ENCODE measurements at places on chromosomes 3 and 15.

DNA sequence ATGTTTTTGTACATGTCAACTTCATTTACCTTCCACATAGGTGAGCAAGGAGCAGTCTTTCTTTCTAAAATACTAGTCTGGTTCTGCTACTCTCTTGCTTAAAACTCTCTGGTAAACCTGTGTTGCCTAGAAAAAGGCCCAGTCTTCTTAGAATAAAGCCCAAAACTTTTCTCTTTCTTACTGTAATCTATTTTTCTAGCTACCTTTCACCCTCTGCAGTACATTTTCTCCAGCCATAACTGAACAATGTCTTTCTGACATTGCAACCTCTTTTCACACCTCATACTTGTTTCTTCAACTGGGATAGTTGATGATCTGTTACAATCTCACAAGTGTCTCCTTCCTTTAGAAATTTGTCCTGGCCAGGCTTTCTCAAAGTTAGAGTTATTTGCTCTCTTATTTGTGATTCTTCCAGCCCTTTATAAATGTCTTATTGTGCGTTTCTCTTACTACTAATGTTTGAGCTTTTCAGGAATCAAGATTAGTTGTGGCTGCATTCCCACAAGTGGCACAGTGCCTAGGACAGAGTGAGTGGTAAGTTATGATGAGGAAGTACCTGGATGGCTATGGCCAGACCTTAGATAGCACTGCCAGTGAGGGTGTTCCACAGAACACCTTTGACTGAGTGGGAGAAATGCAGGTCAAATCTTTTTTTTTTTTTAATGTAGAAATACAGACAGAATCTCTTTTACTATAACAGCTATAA lies 313.4 kb upstream of the SATB1 start:
- H3K36me3 ChIP-seq: no peaks in the 10 kb centered on the region
- no peaks in the 10 kb centered on the region for H3K4me1 ChIP-seq
- H3K27ac ChIP-seq: no peak overlapping the region
- no peak for DNase-seq
- H3K4me3 ChIP-seq: no peak overlapping the region

DNA sequence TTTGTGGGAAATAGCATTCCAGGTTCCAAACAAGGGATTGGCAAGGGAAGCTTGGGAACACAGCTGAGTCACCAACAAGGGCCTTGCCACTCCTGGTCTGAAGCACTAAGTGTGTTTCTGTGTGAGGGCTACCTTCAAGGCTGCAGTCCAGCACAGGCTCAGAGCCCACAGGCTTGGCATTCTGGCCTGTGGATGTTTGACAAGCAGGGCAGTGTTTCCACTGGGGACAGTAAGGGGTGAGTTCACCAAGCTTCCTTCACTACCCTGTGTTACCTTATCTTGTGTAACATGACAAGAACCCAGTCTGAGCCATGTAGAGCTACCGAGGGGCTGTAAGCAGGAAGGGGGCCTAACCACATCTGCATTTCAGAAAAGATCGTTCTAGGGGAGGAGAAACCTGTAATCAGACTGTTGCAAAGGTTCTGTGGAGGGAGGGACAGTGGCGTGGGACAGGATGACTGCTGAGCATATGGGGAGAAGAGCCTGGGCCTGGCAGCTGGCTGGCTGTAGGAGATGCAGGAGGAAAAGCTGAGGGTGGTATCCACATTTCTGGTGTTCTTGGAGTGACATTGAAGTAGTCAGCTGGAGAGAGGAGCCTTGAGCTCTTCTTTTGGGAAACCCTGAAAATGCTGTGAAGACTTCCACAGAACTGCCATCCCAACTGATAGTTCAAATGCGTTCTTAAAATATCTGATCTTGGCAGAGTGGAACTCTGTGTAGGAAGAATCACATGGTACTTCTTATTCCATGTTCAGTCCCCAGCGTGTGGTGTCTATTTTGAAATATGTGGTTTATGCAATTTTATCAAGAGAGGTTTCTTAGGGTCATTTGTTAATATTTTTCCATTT lies 61.3 kb downstream of the CTDSPL start:
- H3K4me1 ChIP-seq: peaks cover 61% of the 10 kb centered on the region
- no peak for DNase-seq
- H3K36me3 ChIP-seq: peaks cover 30% of the 10 kb centered on the region

GRCh38 chr3:94862703-94863102 lies 799.8 kb downstream of the NSUN3 start:
- H3K4me3 ChIP-seq: no peak overlapping the region
- H3K4me1 ChIP-seq: no peaks in the 10 kb centered on the region
- no peak overlapping the region for H3K27ac ChIP-seq
- peaks cover 4% of the 10 kb centered on the region for H3K36me3 ChIP-seq

DNA sequence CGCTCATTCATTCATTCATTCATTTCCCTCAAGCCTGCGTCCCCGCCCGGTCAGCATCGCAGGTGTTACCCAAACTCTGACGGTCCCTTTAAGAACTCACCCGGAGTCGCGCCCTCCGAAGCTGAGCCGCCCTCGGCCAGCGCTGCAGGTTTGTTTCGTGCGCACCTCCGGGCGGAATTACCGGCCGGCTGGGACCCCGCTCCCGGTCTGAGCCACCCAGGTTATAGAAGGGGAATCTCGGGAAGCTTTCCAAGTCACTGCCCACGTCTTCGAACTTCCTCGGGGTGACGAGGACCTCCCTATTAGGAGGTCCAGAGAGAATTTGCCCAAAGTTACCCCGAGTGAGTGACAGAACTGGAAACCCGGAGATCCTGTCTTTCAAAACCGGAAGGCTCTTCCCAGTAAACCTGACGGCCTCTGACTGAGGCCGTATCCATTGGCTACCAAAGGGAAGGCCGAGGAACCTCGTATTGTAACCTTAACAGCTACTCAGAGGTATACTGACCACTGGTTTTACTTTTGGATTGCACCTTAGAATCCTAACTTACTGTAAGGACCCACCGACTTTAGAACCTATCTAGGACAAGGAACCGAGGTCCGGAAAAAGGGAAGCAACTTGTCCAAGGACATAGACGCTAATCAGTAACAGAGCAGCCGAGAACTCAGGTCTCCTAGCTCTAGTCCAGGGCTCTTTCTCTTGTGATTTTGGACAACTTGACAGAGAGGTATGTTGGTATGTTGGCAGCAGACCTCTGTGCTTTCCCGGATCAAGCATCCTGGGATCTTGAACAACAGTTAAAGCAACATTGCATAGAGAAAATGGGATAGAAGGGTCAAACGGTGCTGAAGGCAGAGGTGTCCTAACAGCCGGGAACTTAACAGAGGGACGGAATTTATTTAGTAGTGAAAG lies 788 bp upstream of the DLG1 start:
- H3K4me1 ChIP-seq: peaks cover 18% of the 10 kb centered on the region
- peak overlapping the region; percentile 94 for H3K4me3 ChIP-seq
- peak overlapping the region; percentile 94 for H3K27ac ChIP-seq
- H3K27me3 ChIP-seq: no peaks in the 10 kb centered on the region
- DNase-seq: peak; percentile 73

- H3K36me3 ChIP-seq: no peaks in the 10 kb centered on the region
- H3K4me1 ChIP-seq: peaks cover 15% of the 10 kb centered on the region
- H3K27ac ChIP-seq: no peak overlapping the region
- peaks cover 6% of the 10 kb centered on the region for H3K27me3 ChIP-seq
- H3K4me3 ChIP-seq: no peak overlapping the region
- DNase-seq: no peak
Observed at GRCh38 chr3:139689708-139690228, 12.0 kb upstream of the NMNAT3 start.

DNA sequence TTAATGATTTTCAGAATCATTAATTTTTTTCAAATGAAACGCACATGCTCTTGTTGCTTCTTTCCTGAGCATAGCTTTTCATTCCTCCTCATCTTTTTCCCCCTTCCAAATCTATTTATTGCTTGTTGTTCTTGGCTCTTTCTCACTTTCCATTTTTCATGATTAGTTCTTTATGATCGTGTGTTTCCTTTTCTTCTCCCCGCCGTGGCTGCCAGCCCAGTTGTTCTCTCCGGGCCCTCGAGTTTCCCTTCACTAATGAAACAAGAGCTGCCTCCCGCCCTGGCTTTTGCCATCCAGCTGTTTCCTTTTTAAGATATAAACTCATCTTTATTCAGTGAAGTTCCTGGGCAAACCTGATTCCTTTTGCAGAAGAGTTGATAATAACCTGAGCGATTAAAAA lies 170.2 kb upstream of the NR2F2 start:
- peak overlapping the region; percentile 33 for H3K4me3 ChIP-seq
- peaks cover 7% of the 10 kb centered on the region for H3K36me3 ChIP-seq
- H3K4me1 ChIP-seq: peaks cover 32% of the 10 kb centered on the region
- no peaks in the 10 kb centered on the region for H3K27me3 ChIP-seq
- DNase-seq: no peak

- DNase-seq: no peak
- no peak overlapping the region for H3K4me3 ChIP-seq
Observed at GRCh38 chr3:186311441-186311840, 50.6 kb downstream of the DGKG start.

- no peak overlapping the region for H3K27ac ChIP-seq
- H3K27me3 ChIP-seq: no peaks in the 10 kb centered on the region
- no peaks in the 10 kb centered on the region for H3K4me1 ChIP-seq
- peaks cover 10% of the 10 kb centered on the region for H3K36me3 ChIP-seq
- no peak for DNase-seq
Observed at GRCh38 chr15:71957026-71957425, 146.7 kb downstream of the NR2E3 start.

- H3K4me3 ChIP-seq: no peak overlapping the region
- H3K27ac ChIP-seq: no peak overlapping the region
- no peaks in the 10 kb centered on the region for H3K36me3 ChIP-seq
- no peaks in the 10 kb centered on the region for H3K27me3 ChIP-seq
- no peaks in the 10 kb centered on the region for H3K4me1 ChIP-seq
Observed at GRCh38 chr3:126348308-126348920, 8.8 kb downstream of the KLF15 start.

DNA sequence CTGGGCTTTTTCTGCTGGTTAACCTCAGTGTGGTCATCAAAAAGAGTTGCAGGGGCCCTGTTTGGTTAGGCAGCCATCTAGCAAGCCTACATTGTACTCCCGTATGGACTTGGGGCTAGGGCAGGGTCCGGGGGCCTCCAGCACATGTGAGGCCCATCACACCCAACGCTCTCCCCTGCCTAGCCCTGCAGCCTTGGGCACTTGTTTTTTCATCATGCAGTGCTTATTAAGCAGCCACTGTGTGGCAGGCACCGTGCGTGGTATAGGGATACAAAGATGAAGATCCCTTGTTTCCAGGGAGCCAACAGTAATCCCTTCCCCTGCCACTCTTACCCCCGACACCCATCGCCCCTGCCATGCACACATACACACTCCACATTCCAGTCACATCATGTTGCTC lies 14.2 kb downstream of the MRAS start:
- DNase-seq: no peak
- no peaks in the 10 kb centered on the region for H3K27me3 ChIP-seq
- peak overlapping the region; percentile 28 for H3K4me3 ChIP-seq
- peaks cover 34% of the 10 kb centered on the region for H3K4me1 ChIP-seq

- DNase-seq: no peak
- no peaks in the 10 kb centered on the region for H3K27me3 ChIP-seq
Observed at GRCh38 chr15:72037321-72037720, 80.6 kb downstream of the MYO9A start.

- no peaks in the 10 kb centered on the region for H3K27me3 ChIP-seq
- no peaks in the 10 kb centered on the region for H3K36me3 ChIP-seq
- peak overlapping the region; percentile 71 for H3K4me3 ChIP-seq
Observed at GRCh38 chr3:48507256-48508061, 3.5 kb upstream of the SHISA5 start.

- no peaks in the 10 kb centered on the region for H3K36me3 ChIP-seq
- no peak overlapping the region for H3K4me3 ChIP-seq
- H3K4me1 ChIP-seq: peaks cover 8% of the 10 kb centered on the region
- H3K27me3 ChIP-seq: peaks cover 5% of the 10 kb centered on the region
- no peak for DNase-seq
- H3K27ac ChIP-seq: no peak overlapping the region
Observed at GRCh38 chr3:45244356-45244755, 18.3 kb upstream of the TMEM158 start.

- no peak for DNase-seq
- no peaks in the 10 kb centered on the region for H3K36me3 ChIP-seq
- no peak overlapping the region for H3K27ac ChIP-seq
- peaks cover 11% of the 10 kb centered on the region for H3K4me1 ChIP-seq
- no peak overlapping the region for H3K4me3 ChIP-seq
Observed at GRCh38 chr3:102259663-102260062, 175.2 kb upstream of the ZPLD1 start.

- no peaks in the 10 kb centered on the region for H3K4me1 ChIP-seq
- H3K36me3 ChIP-seq: no peaks in the 10 kb centered on the region
- no peak overlapping the region for H3K27ac ChIP-seq
- H3K27me3 ChIP-seq: no peaks in the 10 kb centered on the region
Observed at GRCh38 chr3:160099834-160100233, 111.2 kb downstream of the IL12A start.

DNA sequence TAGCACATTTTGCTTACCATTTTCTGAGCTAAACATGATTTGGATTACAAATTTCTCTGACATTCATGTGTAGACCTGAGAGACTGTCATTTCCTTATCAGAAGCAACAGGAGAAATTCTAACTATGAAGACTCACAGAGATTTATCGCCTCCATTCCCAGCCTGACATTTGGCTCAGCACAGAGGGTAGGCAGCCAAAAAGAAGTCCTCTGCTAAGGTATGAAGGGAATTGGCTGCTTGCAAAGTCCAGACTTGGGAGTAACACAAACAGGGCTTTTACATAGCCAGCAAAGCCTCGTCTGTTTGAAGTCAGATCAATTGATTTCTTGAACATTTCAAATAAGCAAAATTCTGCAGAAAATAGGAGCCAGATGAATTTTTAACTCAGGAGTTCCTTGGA lies 57.0 kb upstream of the CMSS1 start:
- no peaks in the 10 kb centered on the region for H3K36me3 ChIP-seq
- no peak overlapping the region for H3K4me3 ChIP-seq
- no peak for DNase-seq
- no peak overlapping the region for H3K27ac ChIP-seq

DNA sequence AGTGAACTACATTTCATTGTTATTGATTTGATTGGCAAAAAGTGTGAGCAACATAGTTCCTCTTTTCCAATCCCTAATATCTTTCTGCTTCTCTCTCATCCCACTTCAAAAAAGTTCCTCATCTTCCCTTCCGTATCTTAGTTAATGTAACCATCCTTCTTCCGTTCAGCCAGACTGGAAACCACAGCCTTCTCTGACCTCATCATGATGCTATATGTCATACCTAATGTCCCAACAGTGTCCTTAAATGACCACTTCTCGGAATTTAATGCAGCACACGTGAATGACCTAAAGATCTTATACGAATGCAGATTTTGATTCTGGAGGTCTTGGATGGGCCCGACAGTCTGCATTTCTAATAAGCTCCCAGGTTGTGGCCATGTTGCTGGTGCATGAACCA lies 320.3 kb upstream of the SATB1 start:
- H3K4me1 ChIP-seq: no peaks in the 10 kb centered on the region
- H3K4me3 ChIP-seq: no peak overlapping the region
- H3K27ac ChIP-seq: no peak overlapping the region
- H3K27me3 ChIP-seq: no peaks in the 10 kb centered on the region

GRCh38 chr15:74835312-74835823 lies 7.6 kb downstream of the ULK3 start:
- H3K27ac ChIP-seq: no peak overlapping the region
- no peaks in the 10 kb centered on the region for H3K4me1 ChIP-seq
- H3K4me3 ChIP-seq: no peak overlapping the region
- peaks cover 8% of the 10 kb centered on the region for H3K27me3 ChIP-seq
